Activated CD8-positive, alpha-beta memory T cell treated with anti-CD3 and anti-CD28 coated beads for 1 hour (primary cell): ENCODE measurements at places on chromosomes 6 and 20.

GRCh38 chr20:34638039-34638292, 38.9 kb downstream of the PIGU start:
- no peak for DNase-seq

DNA sequence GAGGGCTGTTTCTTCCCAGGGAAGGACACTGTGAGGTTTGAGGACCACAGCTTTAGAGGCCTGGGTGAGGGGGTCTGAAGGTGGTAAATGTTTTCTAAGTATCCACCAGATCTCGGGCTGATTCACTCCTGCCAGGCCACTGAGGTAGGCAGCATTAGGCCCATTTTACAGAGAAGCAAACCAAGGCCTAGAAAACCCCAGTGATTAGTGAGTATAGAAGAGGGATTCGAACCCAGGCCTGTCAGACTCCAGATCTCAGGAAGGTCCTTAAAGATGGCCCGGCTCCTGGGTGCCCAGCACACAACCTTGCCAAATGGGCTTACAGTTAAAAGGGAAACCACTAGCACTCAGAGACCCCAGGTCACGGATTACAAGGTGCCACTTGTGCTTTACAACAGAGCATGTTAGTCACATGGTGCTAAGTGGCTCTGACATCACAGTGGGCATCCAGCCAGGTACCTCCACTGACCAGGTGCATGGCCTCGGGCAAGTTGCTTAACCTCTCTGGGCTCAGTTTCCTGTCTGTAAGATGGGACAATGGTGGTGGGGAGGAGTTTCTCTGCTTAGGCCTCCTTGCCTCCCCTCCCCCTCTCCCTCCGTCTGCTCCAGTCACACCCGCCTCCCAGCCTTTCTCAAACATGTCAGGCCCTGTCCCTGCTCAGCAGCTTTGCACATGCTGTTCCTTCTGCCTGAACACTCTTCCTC, 18.8 kb upstream of the SIRPA start:
- no peak for DNase-seq

GRCh38 chr20:20010639-20011500, 6.3 kb upstream of the NAA20 start:
- no peak for DNase-seq

DNA sequence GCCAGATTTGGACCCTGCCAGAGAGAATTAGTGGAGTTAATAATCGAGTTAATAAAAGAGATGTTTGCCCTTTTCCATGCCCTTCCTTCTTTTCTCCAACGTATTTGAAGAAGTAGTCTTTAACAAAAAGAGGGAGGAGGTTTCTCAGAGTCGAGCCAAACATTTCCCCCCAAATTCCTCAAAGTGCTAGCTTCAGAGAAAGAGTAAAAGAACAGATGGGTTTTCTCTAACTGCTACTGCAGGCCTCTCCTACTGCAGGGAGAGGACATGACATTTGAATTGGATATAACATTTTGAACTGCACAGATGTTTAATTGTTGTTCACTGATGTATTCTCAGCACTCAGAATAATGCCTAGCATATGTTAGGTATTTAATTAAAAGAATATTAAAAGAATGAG, 25.5 kb downstream of the RWDD2A start:
- DNase-seq, result no peak

- no peak for DNase-seq
These were observed 49.6 kb downstream of the CD24 start for GRCh38 chr6:106924694-106925523.

GRCh38 chr6:63321821-63322220, 2.0 kb upstream of the LGSN start:
- DNase-seq, result no peak

DNA sequence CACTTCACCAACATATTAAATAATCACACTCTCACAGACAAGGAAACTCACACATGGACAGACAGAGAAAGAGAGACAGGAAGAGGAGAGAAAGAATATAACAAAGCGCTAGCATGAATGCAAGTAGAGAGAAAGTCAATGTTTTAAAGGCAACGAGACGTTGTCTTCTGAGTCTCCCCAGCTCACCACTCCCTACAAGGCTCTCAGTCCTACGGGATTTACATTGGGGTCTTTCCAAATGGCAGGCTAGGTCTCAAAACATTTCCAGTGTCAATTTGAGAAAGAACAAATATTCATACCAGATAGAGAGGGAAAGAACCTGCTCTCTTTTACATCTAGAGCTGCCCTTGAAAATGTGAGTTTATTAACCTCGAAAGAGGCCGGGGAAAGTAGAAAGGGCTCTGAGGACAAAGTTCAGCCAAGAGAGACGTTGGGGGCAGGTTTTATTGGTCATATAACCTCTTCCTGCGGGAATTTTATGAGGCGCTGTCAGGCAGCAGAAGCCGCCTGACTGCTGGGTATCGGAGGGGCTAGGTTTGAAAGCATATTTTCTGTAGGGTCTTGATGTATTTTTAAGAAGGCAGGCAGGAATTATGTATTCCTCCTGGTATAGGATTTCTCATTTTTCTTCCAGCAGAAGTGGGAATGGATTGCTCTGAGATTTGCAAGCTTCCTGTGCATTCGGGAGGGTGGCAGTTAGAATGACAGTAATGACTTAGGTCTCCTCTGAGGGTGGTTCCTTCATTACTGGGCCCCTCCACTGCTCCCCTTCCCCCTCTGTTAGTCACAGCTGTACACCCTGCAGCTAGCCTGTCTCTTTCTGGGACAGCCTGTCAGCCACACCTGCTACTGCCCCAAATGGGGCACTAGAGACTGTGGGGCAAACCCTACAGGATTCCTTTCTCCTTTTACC, 34.4 kb upstream of the KIF16B start:
- DNase-seq, result no peak

DNA sequence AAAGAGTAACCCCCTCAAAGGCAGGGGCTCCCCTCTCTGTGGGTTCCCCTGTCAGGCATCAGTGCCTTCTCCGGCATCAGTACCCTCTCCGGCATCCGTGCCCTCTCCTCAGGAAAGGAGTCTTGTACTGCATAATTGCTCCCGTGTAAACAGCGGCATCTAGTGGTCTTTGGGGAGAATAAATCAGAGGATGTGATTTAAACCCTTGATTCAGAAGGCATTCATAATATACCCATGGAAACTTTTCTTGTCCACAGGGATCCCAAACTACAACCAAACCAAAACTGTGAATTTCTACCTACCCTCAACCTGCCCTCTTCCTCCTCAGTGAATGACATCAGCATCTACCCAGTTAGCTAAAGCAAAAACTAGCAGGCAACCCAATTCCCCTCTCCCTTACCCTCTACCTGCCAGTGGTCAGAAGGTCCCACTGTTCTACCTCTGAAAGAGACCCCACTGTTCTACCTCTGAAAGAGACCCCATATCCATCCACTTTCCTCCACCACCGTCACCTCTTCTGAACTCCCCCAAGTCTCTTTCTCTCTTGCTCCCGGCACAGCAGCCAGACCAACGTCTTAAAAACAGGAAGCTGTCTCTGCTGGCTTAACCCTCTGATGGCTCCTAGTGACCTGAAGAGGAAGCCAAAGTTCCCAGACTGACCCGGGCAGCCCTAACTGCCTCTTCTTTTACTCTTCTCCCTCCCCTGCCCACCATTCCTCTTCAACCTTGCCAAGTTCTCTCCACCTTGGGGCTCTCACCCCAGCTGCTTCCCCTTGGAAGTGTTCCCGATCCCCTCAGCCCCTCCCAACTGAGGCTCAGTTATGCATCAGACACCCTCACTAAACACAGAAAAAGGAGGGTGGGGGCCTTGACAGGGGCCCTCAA, 27.2 kb downstream of the UBE2V1 start:
- DNase-seq, result no peak

DNA sequence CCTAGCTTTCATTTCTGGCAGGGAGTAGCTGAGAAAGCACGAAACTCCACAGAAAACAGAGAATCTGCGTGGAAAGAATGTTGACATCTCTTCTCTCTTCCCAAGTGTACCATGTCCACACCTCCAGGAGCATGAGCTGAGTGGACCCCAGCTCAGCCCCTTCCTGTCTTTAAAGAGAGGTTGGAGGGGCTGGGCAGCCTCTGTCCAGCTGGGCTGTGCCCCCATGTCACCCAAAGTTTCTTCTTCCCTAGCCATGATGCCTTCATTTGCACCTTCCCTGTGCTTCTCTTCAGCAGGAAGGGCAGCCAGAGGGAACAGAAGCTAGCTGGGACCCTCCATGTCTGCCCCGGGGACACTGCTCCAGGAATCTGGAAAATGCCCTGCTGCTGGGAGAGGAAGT, 655.0 kb upstream of the DEFB115 start:
- no peak for DNase-seq

GRCh38 chr20:38937978-38938473, 11.8 kb downstream of the FAM83D start:
- no peak for DNase-seq

DNA sequence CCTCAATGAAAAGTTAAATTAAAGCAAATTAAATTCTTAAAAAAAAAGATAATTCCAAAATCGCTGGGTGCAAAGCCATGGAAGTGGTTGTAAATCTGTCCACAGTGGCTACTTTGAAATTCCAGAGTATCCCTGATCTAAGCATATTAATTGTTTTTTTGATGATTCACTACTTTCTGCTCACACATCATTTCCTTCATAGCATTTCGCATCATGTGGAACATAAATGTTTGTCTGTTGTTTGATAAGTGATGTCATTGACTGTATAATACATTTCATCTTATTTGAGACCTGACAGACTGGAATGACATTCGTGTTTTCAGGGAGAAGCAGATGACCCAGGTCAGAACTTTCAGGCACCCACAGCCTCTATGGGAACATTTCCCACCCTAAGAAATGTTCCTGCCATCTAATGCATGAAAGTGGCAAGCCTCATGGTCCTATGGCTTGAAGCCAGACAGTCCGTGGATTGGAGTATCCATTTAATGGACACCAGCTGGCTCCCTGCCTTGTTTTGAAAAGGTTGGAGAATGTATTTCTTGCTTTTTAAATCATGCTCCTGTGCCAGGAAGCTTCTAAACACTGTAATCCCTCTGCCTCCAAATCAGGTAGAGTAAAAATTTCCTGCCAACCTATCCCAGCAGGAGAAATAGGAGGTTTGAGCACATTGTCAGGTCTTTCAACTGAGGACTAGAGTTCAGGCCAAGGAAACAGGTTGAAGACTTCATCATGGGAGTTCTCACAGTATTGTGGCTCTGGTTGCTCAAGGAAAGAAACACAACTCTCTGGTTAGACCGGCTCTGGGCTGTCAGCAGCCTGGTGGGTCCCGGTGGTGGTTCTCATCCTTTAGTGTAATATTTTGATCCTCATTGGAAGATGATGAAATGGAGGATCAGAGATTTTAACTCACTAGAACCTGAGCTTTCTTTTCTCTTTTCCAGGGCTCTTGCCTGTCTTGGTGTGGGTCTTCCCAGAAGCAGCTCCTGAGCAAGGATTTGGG, 157.9 kb downstream of the SLC24A3 start:
- no peak for DNase-seq

DNA sequence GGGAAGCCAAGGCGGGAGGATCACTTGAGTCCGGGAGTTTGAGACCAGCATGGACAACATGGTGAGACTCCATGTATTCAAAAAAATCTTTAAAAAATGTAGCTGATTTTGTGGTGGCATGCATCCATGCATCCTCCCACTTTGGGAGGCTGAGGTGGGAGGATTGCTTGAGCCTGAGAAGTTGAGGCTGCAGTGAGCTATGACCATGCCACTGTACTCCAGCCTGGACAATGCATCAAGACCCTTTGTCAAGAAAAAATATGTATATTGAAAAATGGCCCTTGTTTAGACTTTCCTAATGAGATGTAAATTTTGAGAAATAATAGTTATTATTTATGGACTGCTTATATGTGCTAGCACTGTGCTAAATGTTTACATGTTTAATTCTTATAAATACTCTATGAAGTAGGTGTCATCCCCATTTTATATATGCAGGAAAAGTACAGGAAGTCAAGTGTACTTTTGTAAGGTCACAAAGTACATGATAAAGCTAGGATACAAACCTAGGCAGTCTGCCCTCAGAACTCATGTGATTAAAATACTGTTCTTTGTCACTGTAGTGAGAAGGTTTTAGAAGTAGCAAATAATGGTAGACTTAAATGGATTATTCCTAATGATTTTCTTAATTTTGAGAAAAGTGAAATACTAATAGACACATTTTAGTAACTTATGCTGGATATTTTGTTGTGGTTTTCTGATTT, 58.8 kb downstream of the ITCH start:
- no peak for DNase-seq

DNA sequence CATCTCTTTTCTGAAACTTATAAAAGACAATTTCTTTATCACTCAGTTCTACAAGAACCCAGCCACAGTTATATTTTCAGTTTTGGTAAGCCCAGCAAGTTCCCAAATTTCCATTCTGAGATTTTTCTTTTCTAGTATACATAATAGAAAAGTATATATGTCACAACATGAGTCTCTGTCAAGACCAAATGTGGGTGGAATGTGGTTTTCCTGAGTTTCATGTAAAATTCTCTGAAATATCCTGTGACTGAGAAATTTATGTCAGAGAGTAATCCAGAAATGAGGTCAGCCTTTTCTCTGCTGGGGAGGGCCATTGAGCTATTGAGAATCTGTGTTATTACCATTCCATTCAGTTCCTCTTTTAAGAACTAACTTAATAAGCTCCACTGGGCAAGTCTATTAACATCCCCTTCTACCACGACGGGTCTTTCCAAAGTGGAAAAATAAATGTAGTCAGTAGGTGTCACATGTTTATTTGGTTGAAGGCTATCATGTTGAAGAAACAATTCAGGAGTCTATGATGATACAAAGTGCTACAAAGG, 100.7 kb upstream of the HMGN3 start:
- DNase-seq, result no peak

- DNase-seq, result no peak
These were observed 354.5 kb upstream of the SYNCRIP start for GRCh38 chr6:85997206-85997605.
